ENCODE measurements at places on chromosomes 16 and 17.
A peak's percentile ranks its signal among the peaks of the same experiment; 100 is the strongest.

GRCh38 chr16:81136390-81137335 is 40.5 kb upstream of the GCSH start:
- no peak for DNase-seq

- DNase-seq = no peak
Observed at GRCh38 chr17:31408586-31408985, 17.1 kb downstream of the RAB11FIP4 start.

GRCh38 chr16:714558-715476 is at the start of gene METRN:
TSS of gene METRN (plus strand) at chr16:715118. CDS start at chr16:715290, 172 bp downstream.
- DNase-seq = peak; percentile 33

DNA sequence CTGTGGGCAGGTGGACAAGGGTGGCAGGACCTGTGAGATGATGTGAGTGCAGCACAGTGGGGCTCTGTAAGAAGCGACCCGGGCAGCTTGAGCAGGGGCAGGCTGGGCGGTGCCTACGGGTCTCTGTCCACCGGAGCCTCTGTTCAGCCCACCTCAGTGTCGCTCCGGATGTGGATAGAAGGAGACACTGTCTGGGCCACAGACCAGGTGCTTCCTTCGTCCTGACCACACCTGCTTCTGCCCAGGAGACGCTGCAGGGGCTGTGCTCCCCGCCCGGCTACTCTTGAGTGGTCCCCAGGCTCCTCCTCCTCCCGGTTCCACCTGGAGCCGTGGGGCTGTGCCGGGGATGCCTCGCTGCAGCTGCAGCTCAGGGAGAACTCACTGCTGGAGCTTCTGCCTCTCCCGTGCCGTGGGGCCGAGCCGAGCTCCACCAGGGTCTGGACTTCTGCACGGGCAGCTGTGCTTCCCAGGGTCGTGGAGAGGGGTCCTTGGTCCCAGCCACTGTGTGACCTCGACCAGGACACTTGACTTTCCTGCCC is 21.5 kb downstream of the METRNL start:
- DNase-seq = no peak

- no peak for DNase-seq
Observed at GRCh38 chr16:25966172-25967097, 274.7 kb downstream of the HS3ST4 start.

DNA sequence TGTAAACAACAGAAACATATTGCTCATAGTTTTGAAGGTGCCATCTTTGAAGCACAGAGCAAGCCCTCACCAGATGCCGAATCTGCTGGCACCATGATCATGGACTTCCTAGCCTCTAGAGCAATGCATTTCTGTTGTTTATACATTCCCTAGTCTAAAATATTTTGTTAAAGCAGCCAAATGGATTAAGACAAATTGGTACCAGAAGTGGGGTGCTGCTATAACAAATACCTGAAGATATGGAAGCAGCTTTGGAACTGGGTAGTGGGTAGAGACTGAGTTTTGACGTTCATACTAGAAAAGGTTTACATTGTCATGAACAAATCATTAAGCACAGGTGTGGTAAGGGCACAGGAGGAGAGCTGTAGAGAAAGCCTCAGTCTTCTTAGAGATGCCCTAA is 13.6 kb downstream of the SGF29 start:
- no peak for DNase-seq

GRCh38 chr17:60155815-60156214 is 6.0 kb downstream of the CA4 start:
- DNase-seq = no peak

DNA sequence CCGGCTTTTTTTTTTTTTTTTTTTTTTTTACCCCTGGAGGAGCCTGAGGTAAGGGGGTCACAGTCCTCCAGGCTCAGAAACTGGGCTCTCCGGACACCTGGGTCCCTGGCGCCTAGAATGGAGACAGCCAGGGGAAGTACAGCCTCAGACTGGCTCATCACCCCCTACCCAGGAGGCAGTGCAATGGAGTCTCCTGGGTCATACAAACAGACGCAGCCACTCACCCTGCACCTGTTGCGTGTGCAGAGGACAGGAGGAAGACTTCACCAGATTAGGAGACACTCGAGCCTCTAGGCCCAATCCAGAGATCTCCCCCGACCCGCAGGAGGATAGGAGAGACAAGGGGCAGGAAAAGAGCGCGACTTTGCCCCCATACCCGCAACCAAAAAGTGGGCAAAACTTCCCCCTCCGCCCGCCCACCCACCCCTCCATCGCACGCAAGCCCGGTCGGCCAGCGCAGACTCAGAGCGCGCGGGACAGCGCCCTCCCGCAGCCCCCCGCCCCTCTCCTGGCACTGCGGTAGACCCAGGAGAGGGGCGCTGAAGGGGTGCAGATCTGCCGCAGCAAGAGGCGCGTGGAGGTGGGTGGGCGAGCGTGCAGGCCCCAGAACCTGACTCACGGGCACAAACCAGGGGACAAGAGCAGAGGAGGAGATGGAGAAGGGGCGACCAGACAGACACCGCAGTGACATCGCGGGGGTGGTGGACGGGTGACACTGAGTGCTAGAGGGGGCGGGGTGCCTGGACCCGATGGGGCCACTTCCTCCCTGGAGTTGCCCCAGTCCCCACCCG is 900 bp downstream of the HAP1 start:
- DNase-seq = no peak

DNA sequence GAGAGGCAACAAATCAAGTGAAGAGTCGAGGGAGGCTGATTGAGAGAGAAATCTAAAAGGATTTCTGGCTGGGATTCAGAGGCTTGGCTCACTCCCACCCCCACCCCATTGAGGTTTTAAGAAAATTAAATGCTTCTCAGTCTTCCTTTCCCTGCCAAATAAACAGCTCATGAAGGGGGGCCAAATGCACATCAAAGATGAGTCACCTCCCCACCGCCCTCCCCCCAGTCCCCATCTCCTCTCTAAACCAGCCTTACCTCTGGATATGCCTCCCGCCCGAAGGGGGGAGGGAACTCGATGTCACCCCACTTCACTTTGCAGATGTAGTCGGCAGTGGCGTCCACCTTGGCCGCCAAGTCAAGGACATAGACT is 11.6 kb downstream of the ACLY start:
- DNase-seq = peak; percentile 45

GRCh38 chr17:44297975-44298374 is 10.4 kb upstream of the RUNDC3A start:
- no peak for DNase-seq

GRCh38 chr17:66906321-66907278 is 57.9 kb upstream of the CACNG4 start:
- peak; percentile 71 for DNase-seq

DNA sequence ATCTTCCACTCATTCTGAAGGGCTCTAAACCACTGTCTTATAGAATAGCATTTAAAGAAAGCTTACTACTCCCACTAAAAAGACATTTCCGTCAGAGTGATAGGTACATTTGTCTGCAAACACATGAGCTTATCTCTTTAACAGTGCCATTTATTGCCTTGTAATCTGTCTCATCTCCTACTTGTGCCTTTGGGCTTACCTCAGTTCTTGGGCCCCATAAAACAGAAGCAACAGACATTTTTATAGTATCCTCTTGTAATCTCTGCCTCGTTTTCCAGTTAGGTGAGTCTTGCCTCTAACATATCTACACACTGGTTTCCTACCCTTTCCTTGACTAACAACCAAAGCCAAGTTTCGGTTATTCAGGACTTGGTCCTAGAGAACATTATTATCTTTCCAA is 681.4 kb upstream of the KIF2B start:
- no peak for DNase-seq

GRCh38 chr16:57284209-57284951 is at the start of gene PLLP:
TSS of gene PLLP (minus strand) at chr16:57284672. CDS start at chr16:57284540, 132 bp downstream.
- DNase-seq = no peak

GRCh38 chr16:5633845-5634440 is 536.3 kb upstream of the EEF2KMT start:
- DNase-seq = peak; percentile 48

DNA sequence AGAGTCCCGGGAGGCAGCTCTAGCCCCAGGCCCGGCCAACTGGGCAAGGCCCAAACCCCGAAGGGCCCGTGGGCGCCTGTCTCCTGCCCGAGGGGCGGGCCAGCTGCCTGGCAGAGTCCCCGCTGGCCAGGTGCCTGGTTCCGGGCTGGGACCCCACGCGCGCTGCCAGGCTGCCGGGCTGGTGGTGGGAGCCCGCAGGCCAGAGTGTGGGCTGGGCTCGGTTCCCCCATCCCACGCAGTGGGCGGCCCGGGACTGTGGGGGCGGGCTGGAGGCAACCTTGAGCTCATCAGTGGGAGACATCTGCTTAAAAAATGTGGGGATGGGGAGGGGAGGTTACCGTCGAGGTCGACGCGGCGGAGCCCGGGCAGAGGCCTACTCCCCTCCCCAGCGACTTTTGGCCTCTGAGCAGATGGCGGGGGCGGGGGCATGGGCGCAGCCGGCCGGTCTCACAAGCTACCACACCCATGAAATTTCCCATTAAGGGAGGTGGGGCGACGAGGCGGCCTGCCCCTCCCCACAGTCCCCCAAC is 176.4 kb upstream of the GSE1 start:
- peak; percentile 90 for DNase-seq

- no peak for DNase-seq
Observed at GRCh38 chr17:9330611-9331271, 244.9 kb downstream of the STX8 start.

DNA sequence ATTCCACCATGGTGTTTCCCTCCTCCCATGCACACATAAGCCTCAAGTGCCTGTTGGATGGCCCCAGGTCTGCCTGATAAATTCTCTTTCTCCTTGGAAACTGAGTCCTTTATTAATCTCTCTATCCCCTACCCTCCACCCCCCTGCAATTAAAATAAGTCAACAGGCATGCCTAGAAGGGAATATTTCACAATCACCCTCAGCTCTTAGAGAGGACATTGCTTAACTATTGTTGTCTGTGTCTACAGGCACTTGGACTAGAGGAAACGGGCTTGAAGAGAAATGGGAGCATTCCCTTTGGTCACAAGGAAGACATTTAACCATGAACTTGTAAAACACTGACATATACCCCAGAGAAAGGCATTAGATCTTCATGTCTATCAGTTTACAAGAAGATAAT is 39.5 kb downstream of the RCVRN start:
- DNase-seq = no peak

DNA sequence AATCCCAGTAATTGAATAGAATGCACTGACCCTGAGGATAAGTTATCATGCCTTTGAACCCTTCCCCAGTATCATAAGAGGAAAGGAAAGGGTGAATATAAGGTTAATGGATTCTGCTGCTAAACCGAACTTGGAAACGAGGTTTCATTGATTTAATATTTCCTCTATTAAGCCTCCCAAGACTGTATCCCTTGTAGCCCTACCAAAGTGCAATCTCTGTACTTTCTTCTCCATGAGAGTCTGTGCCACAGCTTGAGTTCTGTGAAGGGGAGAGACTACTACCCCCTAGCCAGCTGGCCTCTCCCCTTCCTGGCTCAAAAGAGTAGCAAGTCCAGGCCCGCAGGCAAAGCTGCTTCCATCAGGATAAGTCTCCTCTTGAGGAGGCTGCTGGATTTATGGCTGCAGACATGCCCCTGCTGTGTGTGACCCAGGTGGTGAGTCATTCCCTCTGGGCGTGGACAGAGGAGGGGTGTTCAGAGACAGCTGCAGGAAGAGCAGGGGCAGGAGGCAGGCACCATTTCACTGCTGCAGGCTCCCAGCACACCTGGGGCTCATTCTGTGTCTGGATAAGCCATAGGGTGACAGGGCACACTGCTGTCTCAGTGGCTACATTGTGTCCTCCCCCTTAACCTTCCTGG is 58.4 kb downstream of the TOM1L2 start:
- DNase-seq = peak; percentile 90

GRCh38 chr16:66903544-66904427 is 14.9 kb downstream of the CDH16 start:
- DNase-seq = no peak

DNA sequence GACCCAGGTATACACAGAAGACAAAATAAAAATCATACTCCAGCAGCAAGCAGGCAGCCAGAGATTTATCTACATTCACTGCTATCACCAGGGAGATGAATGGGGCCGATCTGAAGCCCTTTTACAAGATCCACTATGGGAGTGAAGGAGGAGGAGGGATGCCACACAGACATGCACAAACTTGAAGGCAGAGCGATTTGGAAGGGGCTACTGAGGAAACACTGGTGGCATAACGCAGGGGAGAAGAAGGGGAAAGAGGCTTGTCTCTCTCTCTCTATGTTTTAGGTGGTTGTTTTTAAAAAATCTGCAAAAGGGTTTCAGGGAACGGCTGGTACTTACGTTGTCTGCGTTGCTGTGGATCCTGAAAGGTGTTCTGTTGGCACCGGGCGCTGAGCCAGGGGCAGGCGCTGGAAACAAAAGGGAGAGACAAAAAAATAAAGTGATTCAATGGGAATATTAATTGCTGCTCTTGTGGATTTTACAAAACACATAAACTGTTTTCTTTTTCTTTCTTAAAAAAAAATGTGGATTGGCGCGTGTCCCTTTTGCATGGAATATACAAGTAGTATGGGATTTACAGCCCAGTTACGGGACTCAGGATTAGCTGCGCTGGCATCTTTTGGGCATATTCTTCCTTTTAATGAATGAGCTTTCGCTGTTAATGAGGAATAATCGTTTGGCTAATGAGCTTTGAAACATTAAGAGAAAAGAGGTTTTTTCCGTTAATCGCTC is 255.3 kb upstream of the PMFBP1 start:
- no peak for DNase-seq

DNA sequence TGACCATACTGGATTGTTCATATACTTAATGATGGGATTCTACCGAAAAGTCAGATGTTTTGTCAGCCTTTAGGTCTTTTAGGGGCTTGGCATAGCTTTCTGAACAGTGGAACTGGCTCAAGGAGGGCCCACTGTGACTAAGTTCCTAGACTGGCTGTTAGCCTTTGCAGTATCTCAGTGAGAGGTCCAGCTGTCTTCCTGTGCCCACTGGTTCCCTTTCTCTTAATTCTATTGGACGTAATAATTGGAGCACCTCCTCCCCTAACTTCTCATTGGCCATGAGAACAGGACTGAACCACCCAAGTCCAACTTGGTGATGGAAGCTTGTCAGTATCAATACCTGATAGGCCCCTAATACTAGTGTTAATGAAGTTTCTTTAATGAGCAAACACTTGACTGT is 13.5 kb downstream of the KPNA2 start:
- DNase-seq = no peak

DNA sequence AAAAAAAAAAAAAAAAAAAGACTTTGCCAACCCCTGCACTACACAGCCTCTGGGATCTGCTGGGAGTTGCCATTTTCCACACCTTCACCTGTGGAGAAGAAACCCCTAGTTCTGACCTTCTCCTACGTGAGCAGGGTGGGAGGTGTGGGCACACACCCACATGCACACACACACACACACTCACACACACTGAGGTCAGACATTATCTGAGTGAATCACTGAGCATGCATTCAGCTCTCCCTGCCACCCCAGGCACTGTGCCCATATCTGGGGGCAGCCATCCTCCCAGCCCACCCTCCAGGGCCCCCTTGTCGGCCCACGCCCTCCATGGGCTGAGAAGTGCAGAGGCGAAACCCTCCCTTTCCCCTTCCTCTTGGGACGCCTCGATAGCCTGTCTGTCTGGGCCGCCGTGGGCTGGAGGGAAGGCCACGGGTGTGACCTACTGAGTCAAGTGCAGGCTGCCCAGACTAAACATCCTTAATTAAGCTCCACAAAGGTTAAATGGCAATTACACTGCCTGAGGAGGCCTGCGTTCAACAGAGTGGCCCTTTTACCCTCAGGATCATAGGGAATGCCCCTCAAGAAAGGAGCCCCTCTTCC is 143.8 kb downstream of the C16orf95 start:
- DNase-seq = no peak

Measured in NCI-H446 (cell line).